Vagina (tissue), 2 donors: ENCODE measurements at places on chromosomes 6 and 20.
A peak's percentile ranks its signal among the peaks of the same experiment; 100 is the strongest.

DNA sequence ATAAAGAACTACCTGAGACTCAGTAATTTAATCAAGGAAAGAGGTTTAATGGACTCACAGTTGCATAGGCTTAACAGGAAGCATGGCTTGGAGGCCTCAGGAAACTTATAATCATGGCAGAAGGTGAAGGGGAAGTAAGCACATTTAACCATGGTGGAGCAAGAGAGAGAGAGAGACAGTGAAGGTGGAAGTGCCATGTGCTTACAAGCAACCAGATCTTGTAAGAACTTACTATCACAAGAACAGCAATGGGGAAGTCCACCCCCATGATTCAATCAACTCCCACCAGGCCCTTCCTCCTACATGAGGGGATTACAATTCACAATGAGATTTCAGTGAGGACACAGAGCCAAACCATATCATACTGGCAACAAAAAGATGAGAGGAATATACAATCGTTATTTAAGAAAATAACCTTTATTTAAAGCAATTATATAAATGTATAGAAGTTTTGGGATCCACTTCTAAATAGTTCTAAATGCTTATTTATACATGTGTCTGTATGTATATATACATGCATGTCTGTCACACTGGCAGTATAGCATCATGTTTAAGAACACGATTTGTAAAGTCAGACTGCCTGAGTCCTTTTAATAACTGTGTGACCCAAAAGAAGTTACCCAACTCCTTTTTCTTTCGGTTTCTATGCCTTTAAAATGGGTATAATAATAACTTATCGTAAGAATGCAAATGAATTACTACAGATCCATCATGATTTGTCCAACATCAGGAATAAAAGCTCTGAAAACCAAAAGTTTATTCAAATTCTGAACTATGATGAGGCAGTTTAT, 255.7 kb upstream of the THEMIS start:
- no peak for DNase-seq

GRCh38 chr6:149031859-149032598, 285.2 kb downstream of the UST start:
- no peak for DNase-seq

- DNase-seq: no peak
Observed at GRCh38 chr20:63896264-63897105, 1.6 kb downstream of the DNAJC5 start.

- DNase-seq: no peak
Observed at GRCh38 chr6:3449750-3450305, 7.0 kb downstream of the SLC22A23 start.

DNA sequence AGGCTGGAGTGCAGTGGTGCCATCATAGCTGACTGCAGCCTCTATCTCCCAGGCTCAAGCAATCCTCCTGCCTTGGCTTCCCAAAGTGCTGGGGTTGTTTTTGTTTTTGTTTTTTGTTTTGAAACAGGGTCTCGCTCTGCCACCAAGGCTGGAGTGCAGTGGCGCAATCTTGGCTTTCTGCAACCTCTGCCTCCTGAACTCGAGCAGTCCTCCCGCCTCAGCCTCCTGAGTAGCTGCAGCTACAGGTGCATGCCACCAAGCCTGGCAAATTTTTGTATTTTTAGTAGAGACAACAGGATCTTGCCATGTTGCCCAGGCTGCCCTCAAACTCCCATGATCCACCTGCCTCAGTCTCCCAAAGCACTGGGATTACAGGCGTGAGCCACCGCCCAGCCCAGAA, 4.2 kb downstream of the C6orf132 start:
- no peak for DNase-seq

- no peak for DNase-seq
Observed at GRCh38 chr6:74654296-74654695, 551.6 kb downstream of the COL12A1 start.

- no peak for DNase-seq
Observed at GRCh38 chr20:22795433-22795832, 211.1 kb upstream of the FOXA2 start.

- no peak for DNase-seq
Observed at GRCh38 chr6:150316936-150317335, 51.9 kb upstream of the IYD start.

- DNase-seq: peak; percentile 52
Observed at GRCh38 chr20:24148372-24148771, 159.8 kb upstream of the GGTLC1 start.

GRCh38 chr20:45407783-45408645, at the start of gene DBNDD2:
DBNDD2 (plus strand) TSS chr20:45408289; CDS start chr20:45408468, 179 bp downstream.
- DNase-seq: no peak

- DNase-seq: no peak
Observed at GRCh38 chr6:37512400-37513011, 12.8 kb upstream of the CCDC167 start.

GRCh38 chr6:136751991-136752390, 40.3 kb downstream of the MAP3K5 start:
- no peak for DNase-seq

GRCh38 chr6:126433927-126434326, 94.0 kb downstream of the CENPW start:
- no peak for DNase-seq

GRCh38 chr6:159565181-159565710, 127.8 kb downstream of the SOD2 start:
- DNase-seq: no peak
